ENCODE measurements at places on chromosomes 3 and 15.

GRCh38 chr3:65153850-65154512 lies 466.2 kb upstream of the ADAMTS9 start:
- DNase-seq: no peak

DNA sequence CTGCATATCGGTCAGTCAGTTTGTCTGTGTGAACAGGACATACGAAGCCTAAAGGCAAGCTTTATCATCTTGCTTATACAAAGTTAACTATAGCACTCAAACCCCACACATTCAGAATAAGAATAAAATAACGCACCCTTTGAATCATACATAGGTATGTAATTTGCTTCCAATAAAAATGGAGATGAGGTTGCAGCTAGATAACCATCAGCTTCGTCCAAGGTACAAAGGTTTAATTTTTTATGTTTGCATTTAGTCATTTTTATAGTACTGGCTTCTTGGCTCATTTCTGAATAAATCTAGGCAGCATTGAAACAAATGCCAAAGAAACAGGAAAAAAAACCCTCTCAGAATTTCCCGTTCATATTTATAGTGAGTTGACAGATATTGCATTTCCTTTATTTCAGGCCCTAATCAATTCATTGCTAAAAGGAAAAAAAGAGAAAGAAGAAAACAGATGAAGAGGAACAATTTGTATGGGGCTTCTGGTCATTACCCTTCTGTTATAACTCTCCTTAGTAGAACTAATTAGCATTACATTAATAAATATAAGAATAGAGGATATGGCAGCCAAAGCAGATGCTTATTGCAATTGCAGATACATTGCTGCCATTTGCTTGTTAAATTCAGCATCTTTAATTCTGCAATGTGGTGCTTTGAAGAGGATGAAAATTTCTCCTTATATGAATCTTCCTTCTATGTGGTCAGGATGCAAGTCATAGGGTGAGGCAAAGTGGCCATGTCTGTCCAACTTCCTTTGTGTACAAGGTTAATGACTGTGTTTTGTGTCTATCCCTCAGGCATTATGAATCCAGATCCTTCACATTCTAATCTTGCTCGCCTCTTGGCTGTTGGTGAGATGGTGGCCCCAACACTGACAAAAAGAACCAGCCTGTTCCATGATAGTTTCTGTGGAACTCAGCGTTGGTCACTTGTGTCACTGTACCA lies 550.0 kb downstream of the AGBL1 start:
- no peak for DNase-seq

DNA sequence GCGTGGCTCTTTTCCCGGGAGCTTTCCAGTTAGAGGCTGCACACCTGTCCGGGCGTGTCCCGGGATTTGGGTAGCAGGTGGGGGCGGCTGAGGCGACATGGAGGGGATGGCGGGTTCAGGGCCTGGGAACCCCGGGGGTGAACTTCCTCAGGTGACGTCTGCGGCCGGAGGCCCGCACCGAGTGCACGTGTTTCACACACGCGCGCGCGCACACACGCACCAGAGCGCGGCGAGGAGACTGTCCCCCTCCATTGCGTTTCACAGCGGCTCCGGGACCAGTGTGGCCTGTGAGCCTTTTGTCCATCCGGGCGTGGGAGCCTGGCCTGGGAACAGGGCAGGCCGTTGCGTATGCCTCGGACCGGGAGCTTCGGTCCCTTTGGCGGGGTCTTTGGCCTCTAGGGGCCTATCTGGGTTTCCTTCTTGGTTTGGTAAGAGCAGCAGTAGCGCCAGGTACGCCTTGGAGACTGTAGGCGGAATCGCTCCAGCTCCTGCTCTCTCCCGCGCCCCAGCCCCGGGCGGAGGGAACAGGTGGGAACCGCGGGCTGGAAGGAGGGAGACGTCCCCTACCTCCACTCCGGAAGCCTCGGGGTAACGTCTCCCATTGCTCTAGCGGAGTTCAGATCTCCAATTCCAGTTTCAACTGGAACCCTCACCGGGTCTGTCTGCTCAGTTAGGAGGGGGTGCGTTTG lies 220.0 kb downstream of the MEIS2 start:
- DNase-seq: no peak

- no peak for DNase-seq
These were observed 1.1 kb upstream of the RBMS3 start for GRCh38 chr3:29279806-29280205.

GRCh38 chr15:66043264-66043663 lies 174.0 kb downstream of the RAB11A start:
- DNase-seq: no peak

DNA sequence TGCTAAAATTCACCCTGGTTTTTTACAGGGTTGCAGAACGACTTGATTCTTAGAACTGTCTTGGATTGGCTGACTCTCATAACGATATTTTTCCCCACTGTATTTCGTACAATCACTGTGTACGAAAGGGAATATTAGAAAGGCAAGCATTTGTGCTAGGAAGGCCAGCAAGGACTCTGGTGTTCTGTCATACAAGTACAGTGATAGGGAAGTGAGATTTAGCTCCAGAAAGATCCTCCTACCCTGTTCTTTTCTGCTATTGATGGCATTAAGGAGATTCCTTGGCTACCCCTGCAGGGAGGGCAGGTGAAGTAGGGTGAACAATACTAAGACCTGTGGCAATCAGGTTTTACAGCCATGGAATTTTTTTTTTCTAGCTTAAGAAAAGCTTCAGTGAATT lies 53.8 kb upstream of the SCAANT1 start:
- DNase-seq: no peak

DNA sequence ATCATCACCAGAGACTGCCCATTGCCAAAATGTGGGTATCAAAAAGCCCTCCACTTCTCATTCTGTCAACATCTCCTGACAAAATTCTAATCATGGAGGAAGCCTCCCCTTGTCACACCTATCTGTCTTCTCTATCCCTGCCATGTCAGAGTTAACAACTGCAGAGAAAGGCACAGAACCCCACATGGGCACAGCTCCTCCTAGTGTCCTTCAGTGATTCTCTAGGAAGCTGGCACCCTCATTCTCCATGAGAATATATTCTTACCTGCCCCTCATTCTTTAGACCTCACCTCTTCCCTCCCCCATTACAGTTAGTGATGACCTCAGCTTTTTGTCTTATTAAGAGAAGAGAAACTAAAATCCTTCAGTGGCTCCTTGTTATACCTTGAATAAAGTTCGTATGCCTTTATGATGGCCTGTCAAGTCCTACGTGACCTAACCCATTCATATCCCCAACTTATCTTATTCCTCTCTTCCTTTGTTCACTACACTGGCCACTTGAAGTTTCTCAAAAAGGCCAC lies 44.6 kb downstream of the NME9 start:
- DNase-seq: no peak

DNA sequence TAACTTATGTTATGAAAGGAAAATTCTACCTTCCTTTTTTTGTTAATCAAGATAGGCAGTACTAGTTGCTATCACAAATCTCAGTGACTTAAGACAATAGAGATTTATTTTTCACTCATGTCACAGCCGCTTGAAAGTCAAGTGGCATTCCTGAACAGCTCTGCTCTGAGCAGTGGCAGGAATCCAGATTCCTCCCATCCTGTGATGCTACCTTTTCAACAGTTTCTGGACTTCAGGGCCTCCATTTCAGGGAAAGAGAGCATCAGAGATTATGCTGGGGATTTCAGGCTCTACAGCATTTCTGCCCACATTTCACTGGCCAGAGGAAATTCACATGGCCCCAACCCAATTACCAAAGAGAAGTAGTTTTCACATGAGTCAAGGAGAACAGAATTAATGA lies 83.4 kb downstream of the IL1RAP start:
- no peak for DNase-seq

GRCh38 chr3:104687362-104687761 lies 679.3 kb upstream of the ALCAM start:
- no peak for DNase-seq

DNA sequence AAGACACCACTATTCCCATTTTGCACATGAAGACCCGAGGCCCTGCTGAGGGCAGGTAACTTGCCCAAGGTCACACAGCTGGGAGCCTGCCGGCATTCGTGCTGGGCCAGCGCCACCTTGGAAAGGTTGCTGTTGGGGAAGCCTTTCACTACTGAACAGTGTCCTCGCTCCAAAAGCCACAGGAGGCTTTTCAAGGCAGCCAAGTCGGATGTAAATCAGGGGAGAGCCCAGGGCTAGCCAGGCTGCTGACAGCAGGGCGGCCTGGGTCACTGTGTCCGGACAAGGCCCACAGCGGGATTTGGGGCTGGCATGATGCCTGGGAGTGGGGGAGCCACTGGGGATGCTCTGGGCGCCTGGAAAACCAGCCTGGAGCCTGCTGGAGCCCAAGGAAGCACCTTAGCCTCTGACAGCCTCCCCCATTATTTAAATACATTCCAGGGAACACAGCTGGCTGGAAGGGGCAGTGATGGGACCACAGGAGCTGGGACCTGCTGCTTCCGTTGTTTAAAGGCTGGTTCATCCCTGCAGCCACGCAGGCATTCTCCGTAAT lies 10.5 kb downstream of the SLC6A6 start:
- no peak for DNase-seq

GRCh38 chr3:177034832-177035475 lies 162.3 kb downstream of the TBL1XR1 start:
- DNase-seq: no peak

GRCh38 chr3:14329116-14329830 lies 73.1 kb upstream of the SLC6A6 start:
- DNase-seq: no peak

- DNase-seq: no peak
These were observed 8.0 kb downstream of the NFKBIZ start for GRCh38 chr3:101857301-101857741.

DNA sequence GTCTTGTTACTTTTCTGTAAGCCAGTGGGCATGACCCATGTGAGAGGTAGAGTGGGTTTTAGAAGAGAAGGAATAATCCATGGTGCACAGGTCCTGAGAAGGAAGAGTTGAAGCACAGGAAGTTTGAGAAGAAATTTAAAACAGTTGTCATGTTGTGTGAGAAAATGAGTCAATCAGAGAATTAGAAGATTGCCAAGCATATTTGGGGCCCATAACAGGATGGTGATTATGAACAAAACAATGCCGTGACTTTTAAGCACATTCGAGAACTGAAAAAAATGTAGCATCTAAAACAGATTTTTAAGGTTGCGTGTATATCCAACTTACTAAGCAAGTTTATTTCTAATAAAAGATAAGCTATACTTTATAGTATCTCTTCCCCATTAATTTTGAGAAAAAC lies 198.7 kb downstream of the RORA start:
- no peak for DNase-seq

DNA sequence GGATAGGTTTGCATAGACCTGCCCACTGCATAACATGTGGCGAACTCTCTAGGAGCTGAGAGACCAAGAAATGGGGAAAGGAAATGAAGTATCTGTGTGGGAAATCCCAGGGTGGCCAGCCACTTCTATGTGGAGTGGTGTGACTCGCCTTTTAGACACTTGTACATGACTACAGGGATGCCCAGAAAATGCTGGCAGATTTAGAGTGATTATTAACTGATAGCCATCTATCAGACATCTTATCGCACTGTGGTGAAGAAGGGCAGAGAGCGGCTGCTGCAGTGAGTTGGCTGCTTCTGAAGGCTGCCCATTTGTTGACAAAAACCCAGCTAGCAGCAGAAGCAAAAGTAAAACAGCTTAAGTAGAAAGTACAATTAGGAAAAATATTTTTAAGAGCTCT lies 18.1 kb upstream of the STAC start:
- no peak for DNase-seq

- no peak for DNase-seq
These were observed 121.6 kb downstream of the UBE2E2 start for GRCh38 chr3:23324745-23325144.

DNA sequence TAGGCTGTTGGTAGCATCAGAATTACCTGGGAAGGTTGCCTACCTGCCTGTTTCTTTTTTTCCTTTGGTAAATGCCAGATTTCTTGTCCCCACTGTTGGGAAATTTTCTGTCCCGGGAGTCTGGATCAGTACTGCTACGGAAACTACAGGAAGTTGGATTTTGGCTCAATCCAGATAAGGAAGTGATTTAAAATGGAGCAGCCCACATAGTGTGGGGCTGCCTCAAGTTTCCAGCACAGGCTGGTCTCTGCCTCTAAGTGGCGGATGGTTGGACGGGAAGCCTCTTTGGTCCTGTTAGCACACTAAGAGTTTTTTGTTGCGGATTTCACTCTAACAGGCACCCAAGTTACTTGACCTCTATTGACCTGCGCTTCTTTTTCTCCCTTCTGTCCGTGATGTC lies 54.7 kb downstream of the EEFSEC start:
- no peak for DNase-seq

GRCh38 chr3:117133066-117133465 lies 423.5 kb downstream of the TUSC7 start:
- DNase-seq: no peak

DNA sequence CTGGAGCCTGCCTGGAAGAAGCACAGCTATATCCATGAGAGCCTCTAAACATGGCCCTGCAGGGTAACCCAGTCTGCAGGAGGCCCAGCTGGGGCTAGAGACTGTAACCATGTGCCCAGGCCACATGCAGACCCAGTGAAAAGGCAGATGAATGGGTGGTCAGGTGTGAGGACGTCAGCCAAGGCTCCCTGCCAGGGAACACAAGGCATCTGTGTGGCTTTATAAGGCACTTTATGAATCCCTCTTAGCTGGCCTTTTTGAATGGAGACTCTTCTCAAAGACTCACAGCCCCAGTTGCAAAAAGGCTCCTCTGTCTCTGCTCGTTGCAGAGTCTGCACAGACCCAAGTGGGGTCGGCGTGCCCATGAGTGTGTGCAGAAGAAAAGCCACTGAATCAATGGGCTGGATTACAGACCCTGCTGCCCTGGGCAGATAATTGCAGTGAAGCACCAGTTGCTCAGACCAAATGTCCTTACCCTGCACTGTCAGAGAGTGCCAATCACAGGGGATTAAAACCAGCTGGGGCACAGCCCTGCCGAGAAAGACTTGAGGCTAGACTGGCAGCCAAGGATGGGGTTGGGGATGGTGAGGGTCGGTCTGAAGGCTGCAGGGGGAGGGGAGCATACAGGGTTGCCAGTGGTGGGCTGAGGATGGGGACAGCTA lies 154.2 kb downstream of the RAB11A start:
- DNase-seq: no peak

- DNase-seq: no peak
These were observed 4.0 kb upstream of the RASGRF1 start for GRCh38 chr15:79094611-79095021.

DNA sequence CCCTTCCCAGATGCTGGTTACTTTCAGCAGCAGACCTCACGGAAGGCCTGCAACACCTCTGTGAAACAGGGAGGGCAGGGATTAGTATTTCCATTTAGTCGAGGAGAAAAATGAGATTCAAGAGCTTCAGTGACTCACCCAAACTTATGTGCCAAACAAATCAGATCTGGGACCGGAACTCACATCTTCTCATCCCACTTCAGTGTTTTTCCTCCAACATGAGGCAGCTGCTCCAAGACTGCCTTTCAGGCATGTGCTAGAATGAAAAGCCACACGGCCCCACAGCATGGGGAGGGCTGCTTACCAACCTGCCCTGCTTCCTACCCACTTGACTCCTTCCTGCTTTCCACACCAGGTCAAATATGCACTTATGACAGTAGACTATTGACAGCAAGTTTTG lies 129.4 kb upstream of the SLC24A5 start:
- no peak for DNase-seq

- DNase-seq: peak; percentile 54
These were observed 2.3 kb downstream of the FBXL22 start for GRCh38 chr15:63599401-63600000.

Measured in activated T-cell treated with anti-CD3 and anti-CD28 coated beads, Interleukin-2, amount 50 U/mL, for 1 hour (primary cell).